ENCODE measurements at places on chromosomes 1 and 21.

- no peak for DNase-seq
Measured at GRCh38 chr1:111214884-111215283, 12.6 kb upstream of the CHI3L2 start.

DNA sequence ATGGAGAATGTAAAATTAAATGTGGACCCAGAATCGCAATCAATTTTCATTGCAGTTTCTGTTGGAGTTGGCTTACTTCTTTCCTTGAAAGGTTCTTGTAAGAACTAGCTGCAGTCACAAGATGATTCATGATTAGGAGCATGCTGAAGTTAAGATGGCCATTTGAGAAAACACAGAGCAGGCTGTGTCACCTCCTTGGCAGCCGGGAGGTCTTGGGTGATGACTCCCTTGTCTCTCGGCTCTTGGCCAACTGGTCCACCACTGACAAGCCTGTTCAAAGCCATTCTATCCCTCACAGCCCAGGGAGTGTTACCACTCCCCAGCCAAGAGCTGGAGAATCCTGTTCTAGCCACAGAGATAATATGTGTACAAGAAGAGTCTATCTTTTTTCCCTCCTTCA lies 40.6 kb downstream of the OPTC start:
- no peak for DNase-seq

- DNase-seq, result no peak
Measured at GRCh38 chr1:59664166-59664565, 150.6 kb upstream of the HOOK1 start.

GRCh38 chr1:31382379-31382989 lies 9.6 kb upstream of the FABP3 start:
- DNase-seq, result no peak

- DNase-seq, result no peak
Measured at GRCh38 chr1:15680561-15681348, 3.4 kb upstream of the PLEKHM2 start.

DNA sequence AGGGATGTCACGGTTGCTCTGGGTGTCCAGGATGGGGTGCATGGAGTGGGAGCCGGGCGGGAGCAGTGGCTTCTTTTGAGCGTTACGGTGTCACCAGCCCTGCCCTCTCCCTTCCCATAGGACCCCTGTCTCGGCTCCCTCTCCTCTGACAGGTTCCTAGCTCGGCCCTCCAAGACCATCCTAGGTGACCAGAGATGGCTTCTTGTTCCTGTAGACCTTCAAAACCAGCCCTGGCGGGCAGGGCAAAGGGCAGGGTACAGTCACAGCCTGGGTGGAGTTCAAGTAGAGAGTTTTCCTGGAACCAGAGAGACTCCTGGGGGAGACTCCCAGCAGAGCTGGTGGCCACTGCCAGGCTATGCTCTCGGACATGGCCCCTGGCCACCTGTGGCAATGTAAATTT lies 345.6 kb upstream of the AJAP1 start:
- no peak for DNase-seq

DNA sequence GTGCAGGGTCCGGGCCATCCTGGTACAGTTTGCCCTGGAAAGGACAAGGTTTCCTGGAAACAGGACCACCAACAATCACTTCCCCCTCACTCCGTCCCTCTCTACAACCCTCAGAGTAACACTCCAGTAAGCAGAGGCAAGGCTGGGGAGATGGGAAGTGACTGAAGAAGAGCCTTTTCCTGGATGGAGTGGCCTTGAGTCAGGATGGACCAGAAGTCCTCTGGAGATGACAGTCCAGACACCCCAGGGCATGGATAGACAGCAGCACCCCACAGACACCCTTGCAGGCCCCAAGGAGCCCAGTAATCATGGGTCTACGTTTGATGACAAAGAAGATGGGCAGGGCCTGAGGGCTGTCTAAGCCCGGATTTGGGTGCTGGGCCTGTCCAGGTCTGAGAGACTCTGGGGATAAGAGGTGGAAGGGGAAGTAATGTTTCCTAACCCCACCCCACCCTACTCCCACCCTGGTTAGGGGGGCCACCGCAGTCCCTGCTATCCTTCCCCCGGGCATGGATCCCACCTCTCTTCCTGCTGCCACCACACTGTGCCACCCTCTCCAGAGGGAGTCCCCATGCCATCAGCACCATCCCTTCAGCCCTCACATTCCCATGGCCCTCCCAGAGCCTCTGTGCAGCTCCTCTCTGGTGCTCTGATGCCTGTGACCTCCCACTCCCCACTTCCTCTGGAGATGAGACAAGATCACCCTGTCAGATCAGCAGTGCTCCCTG lies 7.2 kb upstream of the S100A8 start:
- no peak for DNase-seq

- no peak for DNase-seq
Measured at GRCh38 chr1:183116416-183116815, 69.6 kb upstream of the LAMC2 start.

GRCh38 chr1:202622388-202622787 lies 87.9 kb downstream of the SYT2 start:
- no peak for DNase-seq

DNA sequence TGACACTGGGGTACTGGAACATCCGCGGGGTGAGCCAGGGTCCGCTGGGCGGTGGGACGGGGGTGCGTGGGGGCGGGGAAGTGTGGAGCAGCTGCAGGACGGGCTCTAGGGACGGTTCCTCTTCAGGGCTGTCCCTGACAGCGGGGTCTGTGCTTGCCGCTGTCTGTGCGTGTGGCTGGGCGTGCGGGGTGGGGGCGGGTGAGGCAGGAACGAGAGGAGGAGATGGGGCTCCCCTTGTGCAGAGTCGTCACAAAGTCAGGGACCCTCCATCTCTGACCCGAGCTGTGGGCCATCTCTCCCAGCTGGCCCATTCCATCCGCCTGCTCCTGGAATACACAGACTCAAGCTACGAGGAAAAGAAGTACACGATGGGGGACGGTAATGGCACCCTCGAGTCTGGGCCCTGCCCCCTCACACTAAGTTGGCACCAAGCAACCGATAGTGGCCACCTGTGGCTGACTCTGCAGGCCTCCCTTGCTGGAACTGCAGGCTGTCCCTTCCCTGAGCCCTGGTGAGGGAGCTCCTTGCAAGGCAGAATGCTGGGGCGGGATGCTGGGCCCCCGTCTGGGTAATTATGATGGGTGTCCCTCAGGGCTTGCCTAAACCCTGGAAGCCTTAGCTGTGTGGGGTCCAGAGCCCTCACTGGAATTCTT lies 392 bp downstream of the GSTM2 start:
- DNase-seq, result no peak

- DNase-seq, result no peak
Measured at GRCh38 chr1:158754420-158754819, at the start of gene OR6K6. TSS of gene OR6K6 (plus strand) at chr1:158754720. CDS start at chr1:158754888, 168 bp downstream.

DNA sequence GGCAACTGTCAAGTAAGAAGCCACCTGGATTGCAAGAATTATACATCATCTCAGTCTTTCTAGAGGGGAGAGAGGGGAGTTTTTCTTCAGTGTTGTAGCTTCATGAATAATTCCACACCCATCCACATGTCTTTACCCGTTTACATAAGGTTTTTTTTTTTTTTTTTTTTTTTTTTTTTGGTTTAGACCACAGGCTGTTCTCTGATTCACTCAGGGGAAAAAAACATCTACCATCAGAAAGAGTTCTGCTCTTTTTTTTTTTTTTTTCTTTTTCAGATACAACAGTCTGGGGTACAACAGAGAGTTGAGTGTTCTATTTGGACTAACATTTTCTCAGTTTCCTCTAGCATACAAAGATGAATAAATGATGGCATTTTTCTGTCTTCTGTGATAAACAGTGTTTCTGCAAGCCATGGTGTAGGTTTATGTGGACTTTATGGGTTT lies 4.9 kb upstream of the KIF14 start:
- no peak for DNase-seq

DNA sequence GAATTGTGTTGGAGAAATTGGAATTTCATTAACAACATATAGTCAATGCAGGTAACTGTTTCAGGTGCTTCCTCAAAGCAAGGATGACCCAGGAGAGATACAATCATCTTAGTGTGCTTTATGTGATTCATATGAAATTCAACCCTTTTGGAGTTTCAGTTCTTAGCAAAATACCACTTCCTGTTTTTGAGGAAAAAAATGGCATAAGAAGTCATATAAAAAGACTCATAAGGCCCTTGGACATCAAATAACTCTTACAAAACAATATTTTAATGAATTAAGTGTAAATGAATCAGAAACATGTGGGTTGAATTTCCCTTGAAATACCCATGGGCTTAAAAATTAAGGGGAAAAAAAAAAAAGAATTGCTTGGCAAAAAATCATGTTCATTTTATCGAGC lies 926.6 kb downstream of the LTN1 start:
- DNase-seq, result no peak

DNA sequence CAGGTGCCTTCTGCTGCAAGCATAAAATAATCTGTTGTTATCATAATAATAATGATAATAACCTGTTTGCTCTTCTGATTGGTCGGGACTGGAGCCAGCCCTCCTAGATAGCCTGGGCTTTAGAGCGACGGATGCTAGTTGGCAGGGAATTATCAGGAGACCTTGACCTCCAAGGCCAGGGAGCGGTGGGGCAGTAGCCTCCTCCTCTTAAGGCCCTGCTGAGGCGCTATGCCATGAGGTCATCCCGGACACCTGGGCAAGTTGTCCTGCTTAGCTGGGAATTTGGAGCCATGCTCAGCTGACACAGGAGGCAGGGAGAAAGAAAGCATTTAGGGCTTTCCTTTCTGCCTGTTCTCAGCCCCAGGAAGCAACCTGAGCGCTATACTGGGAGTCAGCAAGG lies 15.6 kb downstream of the C1orf115 start:
- no peak for DNase-seq

- no peak for DNase-seq
Measured at GRCh38 chr1:42461196-42461595, 1.9 kb upstream of the CCDC30 start.

All from natural killer cell treated with Interleukin-12 subunit alpha and Interleukin-12 subunit beta and Interleukin-15 and Interleukin-18, amount 100 ng/mL, for 72 hours (primary cell).